Liver (tissue), 10 donors: ENCODE measurements at places on chromosomes 1 and 21. TPM values are rescaled to one million over a fixed set of nuclear protein-coding genes. Genes with fewer than 3 reads are reported as not detected.

Gene OLIG2
- total RNA-seq = not detected

Gene MEX3A
- total RNA-seq = 1.3 TPM

Gene POU2F1
- 10.5 TPM for total RNA-seq

Gene CD5L
- 124 TPM for total RNA-seq

DNA sequence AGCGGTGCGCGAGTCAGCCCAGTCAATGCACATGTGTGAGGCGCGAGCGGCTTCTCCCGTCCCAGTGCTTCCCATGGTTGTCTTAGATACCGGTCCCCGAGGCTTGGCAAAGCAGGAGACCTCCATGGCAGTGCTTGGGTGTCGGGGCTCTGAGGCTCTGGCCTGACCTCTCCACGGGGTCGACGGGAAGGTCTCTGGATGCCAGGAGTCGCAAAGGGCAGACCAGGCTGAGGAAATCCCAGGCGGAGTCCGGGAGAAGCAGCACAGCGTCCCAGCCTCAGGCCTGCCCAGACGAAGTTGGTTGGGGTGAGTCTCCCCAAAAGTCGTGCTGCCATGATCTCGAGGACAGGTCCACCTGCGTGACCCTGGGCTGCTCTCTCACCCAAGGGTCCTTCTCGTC lies 3881.6 kb downstream of the SRGAP2C start:
- no peak for DNase-seq

DNA sequence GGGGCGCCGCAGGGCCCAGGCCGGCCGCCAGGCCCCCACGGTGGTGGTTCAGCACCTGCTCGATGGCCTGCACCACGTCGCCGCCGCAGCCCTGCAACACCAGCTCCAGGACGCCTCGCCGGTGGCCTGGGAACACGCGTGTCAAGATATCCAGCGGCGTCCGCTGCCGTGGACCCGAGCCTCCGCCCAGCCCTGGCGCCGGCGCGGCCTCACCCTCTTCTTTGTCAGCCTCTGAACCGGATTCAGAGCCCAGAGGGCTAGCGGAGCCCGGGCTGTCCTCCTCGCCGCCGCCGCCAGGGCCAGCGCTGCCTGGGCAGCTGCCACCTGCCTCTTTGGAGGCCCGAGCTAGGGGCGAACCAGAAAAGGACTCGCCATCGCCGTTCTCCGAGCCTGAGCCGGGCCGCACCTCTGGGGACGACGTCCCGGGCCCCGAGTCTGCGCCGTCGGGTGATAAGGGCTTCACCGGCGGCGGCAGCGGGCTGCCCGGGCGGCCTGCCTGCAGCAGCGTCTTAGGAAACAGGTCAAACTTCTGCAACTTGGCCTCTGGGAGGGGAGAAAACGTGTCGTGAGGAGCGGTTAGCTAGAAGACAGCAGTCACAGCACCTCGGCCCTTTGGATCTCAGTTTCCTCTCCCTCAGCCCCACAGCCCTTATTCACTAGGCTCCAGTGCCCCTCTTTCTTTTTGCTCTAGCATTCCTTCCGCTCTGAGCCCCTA lies 3.9 kb downstream of the DMRTA2 start:
- no peak for DNase-seq

DNA sequence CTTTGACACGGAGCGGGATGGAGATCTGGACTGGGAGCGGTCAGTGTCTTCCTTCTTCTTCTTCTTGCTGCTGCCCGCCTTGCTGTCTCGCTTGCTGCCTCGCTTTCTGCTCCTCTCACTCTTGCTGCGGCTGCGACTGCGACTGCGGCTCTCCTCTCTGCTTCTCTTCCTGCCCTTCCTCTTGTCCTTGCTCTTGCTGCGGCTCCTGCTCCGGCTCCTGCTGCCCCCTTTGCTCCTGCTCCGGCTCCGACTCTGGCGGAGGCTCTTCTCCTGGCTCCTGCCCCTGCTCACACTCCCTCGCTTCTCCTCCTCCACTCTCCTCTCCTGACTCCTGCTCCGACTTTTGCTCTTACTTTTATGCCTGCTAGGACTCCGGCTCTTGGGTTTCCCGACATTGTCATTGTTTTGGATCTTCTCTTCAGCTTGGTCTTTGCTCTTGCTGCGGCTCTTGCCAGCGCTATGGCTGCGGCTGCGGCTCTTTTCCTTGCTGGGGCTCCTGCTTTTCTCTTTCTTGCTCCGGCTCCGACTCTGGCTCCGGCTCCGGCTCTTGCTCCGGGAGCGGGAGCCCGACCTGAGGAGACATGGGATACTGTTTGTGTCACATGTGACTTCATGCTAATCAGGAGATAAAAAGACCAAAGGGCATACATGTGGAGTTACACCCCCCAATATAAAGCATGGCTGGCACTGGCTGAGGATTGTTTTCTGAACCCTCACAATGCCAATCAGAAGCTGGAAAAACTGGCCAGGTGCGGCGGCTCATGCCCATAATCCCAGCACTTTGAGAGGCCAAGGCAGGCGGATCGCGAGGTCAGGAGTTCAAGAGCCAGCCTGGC lies 25.2 kb upstream of the TMEM200B start:
- DNase-seq = no peak

DNA sequence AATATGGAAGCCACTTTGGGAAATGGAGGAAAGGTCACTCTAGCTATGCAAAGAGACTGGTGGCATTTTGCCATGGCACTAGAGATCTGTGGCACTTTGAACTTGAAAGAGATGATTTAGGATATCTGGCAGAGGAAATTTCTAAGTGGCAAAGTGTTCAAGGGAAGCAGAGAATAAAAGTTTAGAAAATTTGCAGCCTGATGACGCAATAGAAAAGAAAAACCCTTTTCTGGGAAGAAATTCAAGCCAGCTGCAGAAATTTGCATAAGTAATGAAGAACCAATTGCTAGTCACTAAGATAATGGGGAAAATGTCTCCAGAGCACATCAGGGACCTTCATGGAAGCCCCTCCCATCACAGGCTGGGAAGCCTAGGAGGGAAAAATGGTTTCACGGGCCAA lies 191.1 kb upstream of the B3GALT2 start:
- no peak for DNase-seq
